ENCODE measurements at places on chromosomes 5 and 9. TPM values are rescaled to one million over a fixed set of nuclear protein-coding genes. Genes with fewer than 3 reads are reported as not detected.

RGS7BP gene
- total RNA-seq, result not detected

SPATA31C1 gene
- total RNA-seq, result not detected

PCDHGA7 gene
- not detected for total RNA-seq

OR1J2 gene
- total RNA-seq, result not detected

LECT2 gene
- not detected for total RNA-seq

NTNG2 gene
- total RNA-seq, result 1.2 TPM

PCDHA1 gene
- not detected for total RNA-seq

INSL6 gene
- total RNA-seq, result not detected

ZNF462 gene
- total RNA-seq, result 0.27 TPM

MROH2B gene
- total RNA-seq, result not detected

ADCY2 gene
- total RNA-seq, result not detected

KIF4B gene
- 0.04 TPM for total RNA-seq

KIF24 gene
- total RNA-seq, result 7.2 TPM

TRMT10B gene
- 8.8 TPM for total RNA-seq

YTHDC2 gene
- 26.4 TPM for total RNA-seq

CDC20B gene
- 0.08 TPM for total RNA-seq

LCN12 gene
- total RNA-seq, result 0.73 TPM

TRIM14 gene
- total RNA-seq, result 45.1 TPM

SOHLH1 gene
- total RNA-seq, result not detected

ABLIM3 gene
- total RNA-seq, result not detected

PCDHAC2 gene
- not detected for total RNA-seq

SOWAHA gene
- 0.06 TPM for total RNA-seq

ICE1 gene
- 39.7 TPM for total RNA-seq

PTGDS gene
- total RNA-seq, result not detected

TYRP1 gene
- total RNA-seq, result not detected

PCDHA9 gene
- not detected for total RNA-seq

PRRC1 gene
- total RNA-seq, result 39.2 TPM

TXNDC8 gene
- not detected for total RNA-seq

TEK gene
- total RNA-seq, result not detected

OBP2B gene
- total RNA-seq, result not detected
